ENCODE measurements at places on chromosomes 11 and 22.

GRCh38 chr11:116384876-116385275 lies 387.9 kb downstream of the BUD13 start:
- no peak for DNase-seq

GRCh38 chr11:82653752-82654151 lies 79.9 kb downstream of the FAM181B start:
- DNase-seq = no peak

- DNase-seq = no peak
These were observed 54.5 kb downstream of the CACNG2 start for GRCh38 chr22:36649066-36649465.

DNA sequence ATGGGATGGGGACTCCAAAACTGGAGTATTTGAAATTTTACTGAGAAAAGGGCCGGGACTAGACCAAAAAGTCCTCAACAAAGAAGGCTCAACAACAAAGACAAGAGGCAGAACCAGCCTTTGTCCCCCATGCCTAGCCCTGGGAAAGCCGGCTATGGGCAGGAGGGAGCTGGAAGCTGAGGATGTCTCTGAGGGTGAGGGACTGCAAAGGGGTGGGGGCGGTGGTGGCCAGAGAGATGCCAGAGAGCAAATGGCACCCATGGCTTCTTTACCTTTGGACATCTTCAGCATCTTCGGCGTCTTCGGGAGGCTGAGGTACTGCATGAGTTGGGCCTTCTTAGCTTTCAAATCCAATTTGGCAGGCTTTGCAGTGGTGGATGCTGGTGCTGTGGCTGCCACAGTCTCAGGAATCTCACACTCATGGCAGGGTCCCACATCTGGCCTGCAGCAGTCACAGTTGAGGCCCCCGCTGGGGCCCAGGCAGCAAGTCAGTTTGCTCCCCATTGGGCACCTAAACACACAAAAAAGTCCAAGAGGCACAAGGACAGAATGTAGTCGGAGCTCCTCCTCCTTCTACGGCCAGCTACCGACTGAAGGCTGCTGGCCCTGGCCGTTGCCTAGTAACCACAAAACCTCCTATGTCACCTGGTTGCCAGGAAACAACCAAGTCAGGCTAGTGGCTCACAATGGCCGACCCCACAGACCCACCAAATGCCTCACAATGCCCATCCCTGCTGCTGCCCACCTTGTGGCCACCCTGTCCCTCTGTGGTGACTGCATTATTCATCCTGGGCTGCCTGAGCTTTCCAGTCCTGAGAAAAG lies at the start of gene C22orf42:
Gene C22orf42 (minus strand): TSS at position 592 of the 822 bp plus-strand sequence. CDS start 88 bp downstream, at position 504.
- DNase-seq = no peak

- DNase-seq = no peak
These were observed 27.7 kb downstream of the LRP4 start for GRCh38 chr11:46890665-46891064.

- DNase-seq = peak; percentile 10
These were observed 52.9 kb downstream of the TIMP3 start for GRCh38 chr22:32854351-32854804.

DNA sequence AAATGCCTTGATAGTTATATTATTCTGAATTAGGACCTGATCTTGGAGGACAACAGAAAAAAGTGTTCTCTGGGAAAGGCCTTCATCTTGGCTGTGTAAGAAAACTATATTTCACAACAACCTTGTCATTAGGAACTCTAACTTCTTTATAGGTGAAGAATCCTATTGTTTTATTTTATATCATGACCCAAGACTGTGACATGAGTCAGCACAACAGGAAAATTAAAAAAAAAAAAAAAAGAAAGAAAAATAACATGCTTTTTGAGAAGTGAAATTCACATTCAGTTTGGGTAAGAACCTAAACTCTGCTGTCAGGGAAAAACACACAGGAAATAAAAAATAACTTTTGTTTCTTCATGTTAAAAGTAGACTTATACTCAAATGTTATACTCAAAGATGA lies 11.7 kb upstream of the FOLR2 start:
- DNase-seq = no peak

DNA sequence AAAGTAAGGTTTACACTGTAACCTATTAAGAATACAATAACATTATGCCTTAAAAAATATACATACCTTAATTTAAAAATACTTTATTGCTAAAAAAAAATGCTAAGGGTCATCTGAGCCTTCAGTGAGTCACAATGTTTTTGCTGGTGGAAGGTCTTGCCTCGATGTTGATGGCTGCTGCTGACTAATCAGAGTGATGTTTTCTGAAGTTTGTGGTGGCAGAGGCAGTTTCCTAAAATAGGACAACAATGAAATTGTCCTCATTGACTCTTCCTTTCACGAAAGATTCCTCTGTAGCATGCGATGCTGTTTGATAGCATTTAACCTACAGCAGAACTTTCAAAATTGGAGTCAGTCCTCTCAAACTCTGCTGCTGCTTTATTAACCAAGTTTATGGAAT lies 97.6 kb downstream of the FAT3 start:
- DNase-seq = no peak

GRCh38 chr11:33532720-33533385 lies 167.8 kb downstream of the C11orf91 start:
- no peak for DNase-seq

GRCh38 chr11:20597154-20597679 lies 2.2 kb upstream of the SLC6A5 start:
- DNase-seq = no peak

- no peak for DNase-seq
These were observed 5.8 kb upstream of the BRD1 start for GRCh38 chr22:49833340-49834007.

- no peak for DNase-seq
These were observed 99.5 kb downstream of the SNX19 start for GRCh38 chr11:130816546-130817329.

- DNase-seq = no peak
These were observed 3.9 kb upstream of the VSIG10L2 start for GRCh38 chr11:125941619-125942611.

Measured in BJ (cell line).